SJCRH30 (cell line): ENCODE measurements at places on chromosomes 2 and 18.

DNA sequence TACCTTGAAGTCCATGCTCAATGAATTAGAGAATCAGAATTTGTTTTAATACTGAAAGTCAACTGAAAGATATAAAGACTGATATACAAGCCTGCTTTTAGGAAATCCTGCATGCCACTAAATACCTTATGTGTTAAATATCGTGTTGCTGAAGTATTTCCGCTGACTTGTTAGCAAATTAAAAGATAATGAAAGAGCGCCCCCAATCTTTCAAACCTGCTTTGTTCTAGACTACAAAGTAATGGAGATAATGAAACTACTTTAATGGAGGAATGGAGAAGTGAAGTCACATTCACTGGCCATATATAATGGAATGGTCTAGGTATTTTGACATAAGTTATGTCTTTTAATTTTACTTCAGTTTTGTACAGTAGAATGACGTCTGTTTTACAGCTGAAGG lies 95.7 kb downstream of the ASXL3 start:
- DNase-seq, result peak; percentile 9

DNA sequence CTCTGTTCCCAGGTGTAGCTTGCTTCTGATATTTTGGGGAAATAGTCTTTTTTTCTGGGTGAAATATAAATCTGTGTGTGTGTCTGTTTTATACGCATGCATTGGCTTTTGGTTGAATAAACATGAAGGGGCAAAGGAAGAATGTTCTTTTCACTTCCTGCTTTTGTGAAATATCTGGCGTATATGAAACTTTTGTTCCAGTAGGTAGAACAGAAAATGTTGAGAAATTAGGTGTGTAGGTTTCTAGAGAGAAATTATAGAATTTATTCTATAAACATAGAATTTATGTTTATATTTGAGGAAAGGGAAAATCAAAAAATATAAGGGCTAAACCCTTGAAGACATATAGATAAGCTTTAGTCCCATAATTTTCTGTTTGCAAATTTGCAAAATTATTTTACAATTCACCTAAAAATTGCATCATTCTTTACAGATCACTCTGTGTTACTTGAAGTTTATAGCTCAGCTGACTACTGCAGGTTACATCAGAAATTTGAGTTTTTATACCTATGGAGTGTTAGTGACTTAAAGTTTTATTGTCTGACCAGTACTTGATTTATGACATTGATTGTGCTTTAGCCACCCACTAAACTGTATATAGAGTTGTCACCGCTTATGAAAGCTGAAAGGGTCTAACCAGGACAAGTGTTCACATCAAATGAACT lies 116.1 kb downstream of the FAM117B start:
- no peak for DNase-seq

DNA sequence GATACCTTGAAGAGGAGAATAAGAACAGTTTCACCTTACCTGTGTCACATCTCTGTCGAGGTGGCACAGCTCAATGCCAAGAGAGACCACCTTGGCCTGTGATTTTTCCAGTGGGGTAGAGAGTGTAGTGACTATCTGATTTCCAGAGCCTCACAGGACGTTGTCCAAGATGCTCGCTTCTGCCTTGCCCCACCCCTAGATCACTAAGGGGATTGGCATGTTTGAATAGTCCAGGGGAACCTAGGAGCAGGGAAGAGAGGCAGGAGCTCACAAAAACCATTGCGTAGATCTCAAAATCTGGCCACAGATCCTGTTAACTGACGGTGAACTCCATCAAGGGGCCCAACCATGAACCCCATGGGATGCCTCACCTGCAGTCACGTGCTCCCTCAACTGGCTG lies 24.2 kb downstream of the TMEM178A start:
- no peak for DNase-seq

DNA sequence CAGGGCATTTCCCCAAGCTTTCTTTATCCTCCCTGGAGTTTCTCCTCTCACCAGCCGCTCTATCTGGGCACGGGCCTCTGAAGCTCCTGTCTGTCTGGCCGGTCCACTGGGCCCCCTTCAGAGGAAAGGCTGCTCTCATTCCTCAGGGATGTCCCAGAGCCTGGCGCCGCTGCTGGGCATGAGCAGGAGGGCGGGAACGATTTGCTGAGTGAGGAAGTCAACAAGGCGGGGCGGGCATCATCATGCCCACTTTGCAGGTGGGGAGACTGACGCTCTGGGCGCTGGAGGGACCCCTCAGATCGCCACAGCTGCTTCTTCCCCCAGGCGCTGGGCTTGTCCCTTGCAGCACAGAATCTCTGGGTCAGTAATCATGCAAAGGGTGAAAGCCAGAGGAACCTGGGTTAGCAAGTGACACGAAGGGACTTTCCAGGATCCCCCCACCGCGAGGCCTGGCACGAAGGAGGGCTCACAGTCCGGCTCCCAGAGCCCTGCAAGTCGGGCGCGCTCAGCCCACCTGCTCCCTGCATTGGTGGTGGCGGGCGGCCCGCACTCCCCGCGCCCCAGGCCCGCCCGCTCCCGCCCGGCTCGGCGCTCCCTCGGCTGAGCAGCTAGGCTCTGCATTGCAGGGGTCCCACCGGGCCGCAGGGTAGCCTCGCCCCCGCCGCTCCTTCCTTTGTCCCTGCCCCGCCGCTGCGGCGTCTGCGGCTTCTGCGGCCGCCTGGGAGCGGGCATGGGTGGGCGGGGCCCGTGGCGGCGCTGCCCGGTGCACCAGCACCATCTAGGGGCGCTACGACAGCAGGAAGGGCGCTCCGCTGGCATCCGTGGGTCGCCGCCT lies 157.8 kb downstream of the CYRIA start:
- DNase-seq, result peak; percentile 34

DNA sequence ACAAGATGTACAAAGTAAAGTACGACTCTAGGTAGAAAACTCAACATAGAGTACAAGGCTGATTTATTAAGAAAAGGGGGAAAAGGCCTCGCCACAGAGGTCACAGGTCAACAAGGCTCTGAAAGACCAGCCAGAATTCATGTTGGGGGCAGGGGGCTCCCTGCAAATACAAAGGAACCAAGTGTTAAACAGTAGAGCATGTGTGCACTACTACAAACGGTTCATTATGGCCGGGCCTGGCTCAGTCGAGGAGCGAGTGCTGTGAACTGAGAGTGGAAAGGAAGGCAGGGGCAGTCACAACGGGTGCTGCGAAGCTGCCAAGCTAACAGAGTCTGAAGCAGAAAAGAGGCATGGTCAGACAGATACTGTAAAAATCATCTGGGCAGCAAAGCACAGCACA lies 77.1 kb downstream of the MBOAT2 start:
- DNase-seq, result no peak

GRCh38 chr18:64444819-64445218 lies 295.9 kb upstream of the LINC00305 start:
- no peak for DNase-seq

- DNase-seq, result no peak
Observed at GRCh38 chr2:11748018-11748860, 1.8 kb downstream of the LPIN1 start.

DNA sequence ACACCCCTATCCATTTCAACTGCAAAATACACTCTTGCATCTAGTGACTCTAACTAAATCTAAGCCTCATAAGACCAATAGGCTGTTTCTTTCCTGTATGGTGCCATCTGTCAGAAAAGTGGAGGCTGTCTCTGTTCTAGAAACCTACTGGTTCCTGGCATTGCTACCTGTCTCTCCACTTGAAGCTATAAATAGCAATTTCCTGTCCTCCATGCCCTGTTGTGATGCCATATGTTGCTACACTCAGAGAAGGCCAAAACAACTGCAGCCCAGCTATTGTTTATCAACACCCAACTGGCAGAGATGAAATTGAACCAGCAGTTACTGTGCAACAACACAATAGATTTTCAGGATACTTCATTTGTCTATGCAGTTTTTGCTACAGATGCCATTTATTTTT lies 1355.1 kb upstream of the SLC39A10 start:
- no peak for DNase-seq

- DNase-seq, result no peak
Observed at GRCh38 chr2:207879536-207879935, 109.8 kb upstream of the FZD5 start.

DNA sequence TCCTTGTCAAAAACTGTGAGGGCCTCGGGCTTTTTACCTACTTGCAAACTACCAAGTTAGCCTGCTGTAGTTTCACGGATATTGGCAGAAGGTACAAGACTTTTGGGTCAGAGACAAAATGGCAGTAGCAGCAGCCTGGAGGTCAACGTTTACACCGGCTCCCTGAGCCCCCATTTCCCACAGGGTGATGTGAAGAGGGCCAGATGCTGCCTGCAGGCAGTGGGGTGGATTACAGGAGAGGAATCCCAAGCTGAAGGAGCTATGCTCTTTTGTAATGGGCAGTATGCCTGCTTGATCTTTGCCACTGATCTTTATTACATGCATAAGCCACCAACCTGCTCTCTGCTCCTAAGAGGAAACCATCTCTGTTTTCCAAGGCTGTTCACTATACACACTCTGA lies 29.5 kb upstream of the SP5 start:
- DNase-seq, result peak; percentile 83
